ENCODE measurements at places on chromosomes 6 and 20.

DNA sequence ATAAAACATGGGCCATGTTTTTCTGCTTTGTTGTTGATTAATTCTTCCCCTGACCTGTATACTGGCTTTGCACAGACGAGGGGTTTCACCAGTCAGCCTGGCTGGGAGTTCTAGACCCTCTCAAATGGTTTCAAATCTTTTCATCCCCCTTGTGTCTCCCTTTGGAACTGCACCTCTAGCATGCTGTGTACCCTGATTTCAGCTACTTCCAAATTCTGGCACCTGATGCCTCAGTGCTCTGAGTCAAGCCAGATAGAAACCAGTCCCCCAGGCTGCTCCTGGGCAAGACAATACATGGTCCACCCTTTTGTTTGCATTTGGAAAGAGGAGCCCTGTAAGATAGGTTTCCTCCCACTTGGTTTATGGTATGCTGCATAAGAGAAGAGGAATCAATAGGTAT, 290.2 kb downstream of the BTBD3 start:
- DNase-seq, result no peak

DNA sequence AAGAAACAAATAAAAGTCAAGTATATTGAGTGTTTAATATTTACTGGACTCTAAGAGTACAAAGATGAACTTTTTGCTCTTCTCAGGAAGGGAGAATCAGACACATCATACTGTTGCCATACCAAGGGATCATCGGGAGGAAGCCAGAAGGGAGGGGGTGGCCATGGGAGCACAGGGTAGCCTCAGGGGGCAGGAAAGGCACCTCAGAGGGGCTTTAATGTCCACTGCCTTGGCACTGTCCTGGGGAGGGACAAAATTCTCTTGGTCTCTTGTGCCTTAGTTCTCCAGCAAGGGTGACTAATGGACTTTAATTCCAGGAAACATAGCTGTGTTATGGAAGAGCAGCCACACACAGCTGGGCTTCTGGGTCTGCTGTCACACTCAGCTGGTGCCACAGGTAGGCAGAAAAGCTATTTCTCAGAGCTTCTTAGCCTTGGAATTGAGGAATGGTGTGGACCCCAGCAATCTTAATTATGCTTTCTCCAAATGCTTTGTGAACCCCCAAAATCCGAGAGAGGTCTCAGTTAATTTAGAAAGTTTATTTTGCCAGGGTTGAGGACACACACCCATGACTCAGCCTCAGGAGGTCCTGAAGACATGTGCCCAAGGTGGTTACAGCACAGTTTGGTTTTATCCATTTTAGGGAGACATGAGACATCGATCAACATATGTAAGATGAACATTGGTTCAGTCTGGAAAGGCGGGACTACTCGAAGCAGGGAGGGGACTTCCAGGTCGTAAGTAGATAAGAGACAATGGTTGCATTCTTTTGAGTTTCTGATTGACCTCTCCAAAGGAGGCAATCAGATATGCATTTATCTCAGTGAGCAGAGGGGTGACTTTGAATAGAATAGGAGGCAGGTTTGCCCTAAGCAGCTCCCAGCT, 53.2 kb downstream of the MRAP2 start:
- DNase-seq, result no peak

GRCh38 chr6:132607544-132608233, 16.4 kb downstream of the TAAR2 start:
- DNase-seq, result no peak

- peak; percentile 71 for DNase-seq
These were observed 10.5 kb downstream of the SYTL3 start for GRCh38 chr6:158660333-158660754.

DNA sequence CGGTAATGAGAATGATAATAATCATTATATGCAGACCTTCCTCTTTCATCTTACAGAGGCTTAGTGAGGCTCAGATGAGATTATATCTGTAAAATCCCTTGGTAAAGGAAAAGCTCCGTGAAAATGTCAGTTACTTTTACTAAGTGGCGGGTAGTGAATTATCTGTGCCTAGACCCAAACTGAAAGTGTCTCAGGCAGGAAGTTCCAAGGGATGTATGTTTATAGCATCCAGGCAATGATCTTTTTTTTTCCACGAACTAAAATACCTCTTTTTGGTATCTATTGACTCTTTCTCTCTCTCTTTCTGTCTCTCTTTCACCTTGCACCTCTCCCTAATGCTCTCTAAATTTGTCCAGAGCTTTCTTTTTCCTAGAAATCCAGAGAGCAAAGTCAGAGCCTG, 5.0 kb downstream of the TCF21 start:
- DNase-seq, result no peak

GRCh38 chr6:66362888-66363287, 655.9 kb upstream of the EYS start:
- DNase-seq, result no peak

- DNase-seq, result no peak
These were observed 33.7 kb upstream of the HBS1L start for GRCh38 chr6:135088281-135088680.

Data from CD4-positive, alpha-beta T cell treated with Interleukin-17A for 4 hours (primary cell).